ENCODE measurements at places on chromosomes 3 and 15.

- no peak for DNase-seq
Observed at GRCh38 chr15:33398555-33398954, 87.8 kb downstream of the RYR3 start.

DNA sequence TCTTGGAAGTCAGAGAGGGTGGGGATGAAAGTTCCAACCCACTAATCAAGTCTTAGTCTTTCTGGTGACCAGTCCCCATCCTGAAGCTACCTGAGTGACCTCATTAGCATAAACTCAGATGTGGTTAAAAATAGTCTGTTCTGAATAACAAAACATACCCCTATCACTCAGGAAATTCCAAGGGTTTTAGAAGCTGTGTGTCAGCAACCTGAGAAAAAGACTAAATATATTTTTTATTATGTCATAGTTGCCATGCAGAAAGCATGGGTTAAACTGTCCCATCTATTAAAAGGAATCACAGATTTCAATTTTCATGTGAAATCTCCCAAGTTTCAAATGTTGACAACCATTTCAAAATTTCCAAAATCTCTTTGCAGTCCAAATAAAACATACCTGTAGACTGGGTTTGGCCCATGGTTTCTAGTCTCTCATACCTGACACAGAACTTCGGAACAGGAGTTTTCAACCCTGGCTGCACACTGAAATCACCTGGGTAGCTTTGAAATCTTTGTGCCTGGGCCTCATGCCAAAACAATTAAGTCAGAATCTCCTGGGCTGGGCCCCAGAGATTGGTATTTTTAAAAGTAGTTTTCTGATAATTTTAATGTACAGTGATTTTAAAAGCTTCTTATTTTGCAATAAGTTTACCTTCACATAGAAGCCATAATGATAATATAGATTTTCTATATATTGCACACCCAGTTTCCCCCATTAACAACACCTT lies 476.3 kb downstream of the RBMS3 start:
- DNase-seq = peak; percentile 26

- peak; percentile 54 for DNase-seq
Observed at GRCh38 chr15:65318870-65319356, 14.4 kb downstream of the RNU5B-1 start.

GRCh38 chr3:23944007-23944783 lies 891 bp upstream of the NR1D2 start:
- no peak for DNase-seq

GRCh38 chr3:110955301-110955880 lies 116.2 kb upstream of the NECTIN3 start:
- no peak for DNase-seq

DNA sequence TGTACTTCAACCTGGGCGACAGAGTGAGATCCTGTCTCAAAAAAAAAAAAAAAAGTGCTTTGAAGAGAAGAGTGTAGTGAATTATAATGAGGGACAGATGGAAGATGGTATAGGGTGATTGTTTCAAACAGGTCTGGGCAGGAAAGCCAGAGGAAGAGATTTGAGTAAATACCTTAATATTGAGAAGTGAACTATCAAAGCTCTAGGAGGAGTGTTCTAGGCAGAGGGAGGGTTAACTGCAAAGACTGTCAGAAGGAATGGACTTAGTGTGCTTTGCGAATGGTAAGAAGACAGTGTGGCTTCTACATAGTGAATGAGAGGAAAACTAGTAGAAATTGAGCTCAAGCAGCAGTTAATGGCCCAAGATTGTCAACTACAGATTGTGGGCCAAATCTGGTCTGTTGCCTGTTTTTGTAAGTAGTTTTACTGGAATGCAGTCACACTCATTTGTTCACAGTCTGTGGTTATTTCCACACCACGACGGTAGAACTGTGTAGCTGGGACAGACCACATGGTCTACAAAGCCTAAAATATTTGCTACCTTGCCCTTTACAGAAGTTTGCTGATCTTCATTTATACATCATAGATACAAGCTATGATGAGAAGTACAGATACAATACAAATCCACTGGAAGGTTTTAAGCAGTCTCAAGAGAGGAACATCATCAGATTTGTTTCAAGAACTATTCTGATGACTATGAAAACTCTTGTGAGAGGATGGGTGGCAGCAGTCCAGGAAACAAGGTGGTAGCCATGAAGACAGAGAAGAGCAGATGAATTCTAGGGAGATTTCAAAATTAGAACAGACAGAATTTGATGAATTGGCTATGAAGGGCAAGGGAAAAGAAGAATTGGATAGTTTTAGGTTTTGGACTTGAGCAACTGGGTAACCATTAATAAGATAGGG lies 16.5 kb upstream of the USP50 start:
- DNase-seq = no peak

DNA sequence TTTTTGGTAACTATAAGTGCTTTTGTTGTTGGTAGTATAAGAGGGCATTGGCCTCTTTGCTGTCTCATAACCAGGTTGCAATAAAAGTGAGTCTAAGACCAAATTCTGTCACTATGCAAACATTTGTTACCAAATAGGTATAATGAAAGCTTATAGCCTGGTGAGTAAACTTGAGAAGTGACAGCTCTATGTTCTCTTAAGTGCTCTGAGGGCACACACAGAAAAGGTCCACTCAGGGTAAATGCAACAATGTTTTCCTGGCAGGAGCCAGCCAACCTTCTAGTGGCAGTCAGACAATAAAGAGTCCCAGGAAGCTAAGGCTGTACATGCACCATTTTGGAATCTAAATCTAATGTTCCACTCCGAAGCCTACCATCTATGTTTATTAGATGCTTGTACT lies 262.1 kb upstream of the TGFBR2 start:
- no peak for DNase-seq

DNA sequence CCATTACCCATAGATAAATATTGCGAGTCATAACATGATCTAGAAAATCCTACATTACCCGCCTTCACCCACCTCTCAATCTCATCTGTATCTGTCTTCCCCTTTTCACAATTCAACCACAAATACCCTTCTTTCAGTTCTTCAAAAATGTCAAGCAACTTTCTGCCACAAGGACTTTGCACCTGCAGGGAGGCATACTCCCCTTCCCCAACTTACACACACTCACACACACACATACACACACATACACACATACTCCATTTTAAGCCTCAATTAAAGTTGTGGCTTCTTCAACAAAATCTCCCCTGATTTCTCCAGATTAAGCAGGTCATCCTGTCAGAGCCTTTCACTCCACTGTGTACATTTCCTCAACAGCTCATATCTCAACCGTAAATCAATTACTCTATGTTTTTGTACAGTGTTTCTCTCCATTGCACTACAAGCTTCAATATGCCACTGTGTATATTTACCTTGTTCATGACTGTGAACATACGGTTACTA lies 33.1 kb upstream of the CCDC50 start:
- no peak for DNase-seq

DNA sequence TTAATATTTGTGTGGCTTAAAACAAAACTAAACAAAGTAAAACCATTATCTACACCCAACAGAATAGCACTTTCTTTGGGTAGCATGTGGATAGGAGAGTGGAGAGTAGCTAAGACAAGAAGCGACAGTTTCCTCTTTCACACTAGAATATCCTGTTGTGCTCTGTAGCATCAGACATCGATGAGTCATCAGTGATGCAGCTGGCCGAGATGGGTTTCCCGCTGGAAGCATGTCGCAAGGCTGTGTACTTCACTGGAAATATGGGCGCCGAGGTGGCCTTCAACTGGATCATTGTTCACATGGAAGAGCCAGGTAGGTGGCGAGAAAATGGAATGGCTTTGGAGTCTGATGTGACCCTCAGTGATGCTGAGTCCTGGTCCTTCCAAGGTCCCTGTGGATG lies 108.1 kb downstream of the USP13 start:
- peak; percentile 28 for DNase-seq

GRCh38 chr3:158085931-158086330 lies 20.3 kb downstream of the SHOX2 start:
- DNase-seq = no peak

DNA sequence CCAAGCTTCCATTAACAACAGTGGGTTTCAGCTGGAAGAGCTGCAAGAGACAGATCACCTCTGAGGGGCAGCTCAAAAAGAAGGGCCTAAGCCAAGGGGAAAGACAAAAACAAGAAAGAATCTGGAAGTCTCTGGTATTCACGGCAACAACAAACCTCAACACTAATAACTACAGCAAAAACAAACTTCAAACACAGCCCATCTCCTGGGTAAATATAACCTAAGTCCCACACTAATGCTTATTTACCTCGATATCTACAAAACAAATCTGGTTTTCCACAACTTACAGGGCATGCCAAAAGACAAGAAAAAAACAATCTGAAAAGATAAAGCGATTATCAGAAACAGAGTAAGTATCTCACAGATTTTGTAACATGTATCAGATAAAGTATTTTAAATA lies 29.7 kb downstream of the TOP2B start:
- no peak for DNase-seq

DNA sequence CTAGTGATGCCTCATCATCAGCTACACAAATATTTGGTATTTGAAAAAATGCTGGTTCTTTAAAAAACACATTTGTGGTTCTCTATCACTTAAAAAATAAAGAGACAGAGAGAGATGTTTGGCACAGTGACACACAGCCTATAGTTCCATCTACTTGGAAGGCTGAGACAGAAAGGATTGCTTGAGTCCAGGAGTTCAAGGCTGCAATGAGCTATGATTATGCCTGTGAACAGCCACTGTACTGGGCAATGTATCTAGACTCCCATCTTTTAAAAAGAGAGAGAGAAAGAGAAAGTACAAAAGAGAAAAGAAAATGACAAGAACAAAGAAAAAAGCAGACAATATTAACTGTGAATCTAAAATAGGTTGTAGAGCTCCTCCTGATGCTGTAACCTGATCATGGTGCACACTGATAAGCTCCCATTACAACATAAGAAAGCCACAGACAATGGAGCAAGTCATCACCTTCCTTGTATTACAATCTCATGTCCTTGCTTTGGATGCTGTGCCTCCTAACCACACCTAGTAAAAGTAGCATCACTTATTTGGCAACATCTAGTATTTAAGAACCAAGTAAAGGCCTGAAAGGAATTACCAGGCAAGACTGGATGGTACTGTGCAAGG lies 31.7 kb upstream of the MAP4 start:
- no peak for DNase-seq

GRCh38 chr3:197338586-197338985 lies 40.2 kb upstream of the DLG1 start:
- DNase-seq = no peak

DNA sequence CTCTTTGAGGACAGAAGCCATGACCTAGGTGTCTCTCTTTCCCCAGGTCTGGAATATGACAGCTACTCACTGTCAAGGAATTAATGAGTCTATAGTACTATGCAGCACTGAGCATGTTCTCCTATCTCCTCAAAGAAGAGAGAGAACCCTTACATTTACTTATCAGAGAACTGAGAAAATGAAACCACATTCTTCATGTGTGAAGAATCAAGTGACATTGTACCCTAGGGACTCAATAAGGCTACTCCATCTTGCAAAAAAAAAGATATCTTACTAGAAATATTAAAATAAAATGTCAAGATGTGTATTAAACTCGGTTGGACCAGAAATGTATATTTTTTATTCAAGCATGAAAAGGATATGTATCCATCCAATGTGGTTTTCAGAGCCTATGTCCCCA lies 133.2 kb upstream of the COL8A1 start:
- no peak for DNase-seq

- no peak for DNase-seq
Observed at GRCh38 chr3:12342151-12342550, 53.3 kb downstream of the PPARG start.

GRCh38 chr15:32833379-32833821 lies 115.6 kb downstream of the GREM1 start:
- DNase-seq = no peak

DNA sequence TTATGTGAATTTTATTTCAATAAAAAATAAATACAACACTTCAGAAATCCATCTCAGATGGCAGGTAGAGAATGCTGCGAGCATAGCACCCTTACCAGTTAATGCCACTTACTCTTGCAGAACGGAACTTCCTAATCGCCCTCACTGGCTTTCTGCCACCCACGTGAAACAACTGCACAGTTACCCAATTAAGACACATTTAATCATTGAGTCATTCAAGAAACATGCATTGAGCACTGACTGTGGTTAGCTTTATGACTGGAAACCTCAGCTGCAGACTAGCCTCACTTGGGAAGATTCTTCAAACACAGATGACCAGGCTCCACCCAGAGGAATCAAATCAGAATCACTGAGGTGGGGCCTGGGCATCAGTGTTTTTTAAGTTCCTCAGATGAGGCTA lies 5.6 kb upstream of the MFGE8 start:
- DNase-seq = peak; percentile 98

GRCh38 chr15:94259121-94259751 lies 27.9 kb downstream of the MCTP2 start:
- DNase-seq = no peak

DNA sequence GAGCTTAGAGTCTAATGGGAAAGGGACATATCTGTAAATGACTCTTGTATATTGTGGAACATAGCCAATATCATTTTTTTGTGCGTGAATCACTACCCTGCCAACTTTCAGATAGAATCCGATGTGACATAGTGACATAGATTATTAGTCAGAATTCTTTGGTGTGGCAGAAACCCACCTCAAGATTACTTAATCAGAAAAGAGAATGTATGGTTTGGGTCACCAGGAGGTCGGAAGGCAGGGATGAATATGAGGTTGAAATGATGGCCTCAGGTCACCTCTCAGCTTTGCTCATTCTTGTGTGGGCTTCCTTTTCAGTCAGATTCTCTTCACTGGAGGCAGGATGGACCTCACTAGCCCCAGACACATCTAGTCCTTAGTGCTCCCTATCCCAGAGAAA lies 41.4 kb downstream of the SNAPC5 start:
- no peak for DNase-seq

- DNase-seq = no peak
Observed at GRCh38 chr15:42363487-42363886, 4.2 kb downstream of the CAPN3 start.

DNA sequence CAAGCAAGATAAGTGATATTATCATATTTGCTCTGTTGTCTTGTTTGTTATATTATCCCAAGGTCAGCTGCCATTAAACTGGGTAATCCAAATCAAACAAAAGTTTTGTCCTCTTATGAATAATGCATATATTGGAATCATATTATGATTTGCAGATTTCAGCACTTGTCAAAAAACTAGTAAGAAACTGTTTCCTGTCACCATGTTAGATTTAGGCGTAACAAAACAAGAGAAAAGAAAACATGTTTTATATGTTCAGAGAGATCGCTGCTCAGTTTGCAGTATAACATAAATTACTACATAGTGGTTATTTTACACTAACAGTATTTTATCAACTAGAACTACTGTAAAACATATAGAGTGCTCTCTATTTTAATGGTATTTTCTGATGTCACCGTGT lies 123.4 kb upstream of the ICE2 start:
- DNase-seq = no peak

DNA sequence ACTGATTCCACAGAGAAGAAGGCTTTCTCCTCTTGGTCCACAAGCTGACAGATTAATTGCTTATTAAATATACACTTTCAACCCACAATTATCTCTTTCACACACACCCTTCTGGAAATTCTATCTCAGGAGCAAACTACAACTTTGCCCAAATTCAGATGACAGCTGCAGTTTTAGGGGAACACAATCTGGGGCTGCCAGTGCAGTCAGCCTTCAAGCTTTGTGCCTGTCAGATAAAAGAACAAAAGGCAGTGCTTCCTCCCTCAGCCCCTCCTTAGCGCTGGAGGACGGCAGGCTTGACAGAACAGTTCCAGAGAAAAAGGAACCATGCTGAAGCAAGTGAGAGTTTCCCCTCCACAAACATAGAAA lies 99.6 kb downstream of the TMCC1 start:
- DNase-seq = no peak
